ENCODE measurements at places on chromosomes 4 and X.

DNA sequence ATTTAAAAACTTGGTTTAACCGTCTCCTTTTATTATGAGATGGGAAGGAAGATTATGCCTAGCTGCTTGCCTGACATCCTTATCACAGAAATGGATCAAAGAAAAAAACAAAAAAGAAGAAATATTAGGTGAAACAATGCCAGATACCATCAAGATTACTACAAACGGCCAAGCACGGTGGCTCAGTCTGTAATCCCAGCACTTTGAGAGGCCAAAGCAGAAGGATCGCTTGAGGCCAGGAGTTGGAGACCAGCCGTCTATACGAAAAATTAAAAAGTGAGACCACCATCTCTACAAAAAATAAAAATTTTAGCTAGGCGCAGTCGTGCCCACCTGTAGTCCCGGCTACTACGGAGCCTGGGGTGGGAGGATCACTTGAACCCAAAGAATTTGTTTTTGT lies 2.3 kb downstream of the FRYL start:
- no peak for DNase-seq

- no peak for DNase-seq
Observed at GRCh38 chr4:147198411-147199051, 252.9 kb upstream of the TTC29 start.

GRCh38 chr4:182776376-182777105 lies 140.6 kb downstream of the DCTD start:
- DNase-seq: no peak

DNA sequence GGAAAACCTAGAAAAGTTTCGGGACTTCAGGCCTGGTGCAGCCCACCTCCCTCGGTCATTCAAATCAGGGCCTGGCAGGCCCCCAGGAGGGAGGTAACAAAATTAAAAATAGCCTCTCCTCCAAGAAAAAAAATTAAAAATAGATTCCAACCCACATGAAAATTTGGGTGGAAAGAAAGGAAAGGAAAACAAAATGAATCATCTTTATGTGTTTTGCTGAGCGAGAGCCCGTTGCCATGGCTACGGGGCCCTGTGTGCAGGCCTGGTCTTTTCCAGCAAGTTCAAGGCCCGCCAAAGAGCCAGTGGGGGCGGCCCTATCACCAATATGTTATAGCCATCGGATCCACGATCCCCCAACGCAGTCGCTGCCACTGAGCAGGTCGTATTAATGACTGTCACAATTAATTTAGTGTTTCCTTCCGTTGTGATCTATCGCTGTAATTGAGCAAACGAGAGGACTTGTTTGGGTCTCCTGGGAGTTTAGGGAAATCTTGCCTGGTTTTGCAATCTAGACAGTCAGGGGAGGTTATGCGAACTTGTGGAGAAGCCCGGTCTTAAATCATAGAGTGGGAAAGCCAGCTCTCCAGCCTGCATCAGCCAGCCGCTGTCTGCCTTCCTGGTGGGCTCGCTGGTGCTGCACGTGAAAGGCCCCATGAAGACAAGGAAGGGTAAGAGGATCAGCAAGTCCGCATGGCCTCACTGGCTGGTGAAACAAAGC lies 452.4 kb downstream of the BCOR start:
- peak; percentile 17 for DNase-seq

DNA sequence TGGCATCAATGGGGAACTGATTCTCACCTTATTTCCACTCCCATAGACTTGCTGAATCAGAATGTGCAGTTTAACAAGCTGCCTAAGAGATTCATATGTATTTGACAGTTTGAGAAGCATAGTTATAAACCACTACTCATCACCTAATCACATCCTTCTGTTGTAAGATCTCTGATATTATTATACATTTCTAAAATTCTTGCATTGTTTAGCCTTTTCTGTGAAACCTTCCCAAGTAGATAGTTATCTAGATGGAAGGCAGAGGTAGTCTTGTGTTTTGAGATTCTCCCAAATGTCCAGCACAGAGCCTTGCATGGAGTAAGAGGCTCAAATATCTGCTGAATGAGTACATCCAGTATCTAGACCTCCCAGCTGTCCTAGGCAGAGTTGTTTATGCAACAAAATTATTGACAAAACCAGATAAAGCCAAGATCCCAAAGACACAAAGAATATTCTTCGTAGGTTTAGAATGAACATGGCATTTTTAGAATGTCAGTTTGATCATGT lies 227.3 kb downstream of the KDR start:
- DNase-seq: no peak
